ENCODE measurements at places on chromosomes 13 and 19. TPM values are rescaled to one million over a fixed set of nuclear protein-coding genes. Genes with fewer than 3 reads are reported as not detected.

Gene PVR
- total RNA-seq, result 8.6 TPM

DNA sequence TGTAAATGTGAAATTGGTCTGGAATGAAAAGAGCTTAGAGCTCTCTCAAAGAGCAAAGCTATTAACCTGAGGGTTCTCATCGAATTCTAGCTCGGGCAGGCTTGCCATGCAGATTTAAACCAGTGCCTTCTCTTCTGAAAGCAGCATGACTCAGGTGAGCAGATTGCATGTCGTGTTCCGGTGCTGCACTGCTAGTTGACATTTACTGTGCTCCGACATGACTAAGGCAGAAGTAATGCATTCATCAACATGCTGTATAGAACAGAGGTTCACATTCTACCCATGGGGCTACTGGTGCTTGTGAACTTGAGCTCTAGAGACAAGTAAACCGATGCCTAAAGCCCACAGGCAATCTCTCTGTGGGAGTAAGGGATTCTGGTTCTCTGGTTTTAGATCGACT, 947.7 kb downstream of the EFNB2 start:
- ATAC-seq, result no peak

Gene PGLYRP2
- 0.11 TPM for total RNA-seq

DNA sequence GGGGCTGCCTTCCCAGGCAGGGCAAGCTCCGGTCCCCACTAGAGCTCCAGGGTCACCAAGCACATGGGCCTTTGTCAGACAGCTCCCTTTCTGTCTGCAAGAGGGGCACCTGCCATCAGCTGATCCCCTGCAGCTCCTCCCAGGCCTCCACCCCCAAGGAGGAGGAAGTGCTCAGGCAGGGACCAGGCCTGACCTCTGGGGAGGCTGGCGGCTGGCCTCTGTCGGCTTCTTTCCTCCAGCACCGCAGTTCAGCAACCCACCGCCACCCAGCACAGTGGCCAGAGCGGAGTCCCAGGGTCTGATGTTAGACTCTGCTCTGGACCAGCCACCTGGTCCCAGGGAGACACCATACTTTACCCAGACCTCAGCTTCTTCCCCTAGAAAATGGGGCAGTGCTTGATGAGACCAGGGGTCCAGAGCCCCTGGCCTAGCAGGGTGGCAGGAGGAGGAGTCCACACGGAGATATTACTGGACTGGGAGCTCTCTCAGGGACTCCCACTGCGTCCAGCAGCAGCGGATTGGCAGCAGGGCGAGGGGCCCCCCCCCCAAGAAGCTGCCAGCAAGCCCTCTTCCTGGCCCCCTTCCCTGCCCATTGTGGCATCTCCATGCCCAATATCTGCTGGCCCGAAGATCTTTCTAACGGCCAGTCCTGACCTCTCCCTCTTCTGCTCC, 24.1 kb downstream of the NKPD1 start:
- no peak for ATAC-seq

Gene EID2B
- 2.8 TPM for total RNA-seq

Gene SKA3
- 29.5 TPM for total RNA-seq

- ATAC-seq, result no peak
These were observed 961.6 kb upstream of the MIR17HG start for GRCh38 chr13:90385781-90386489.

DNA sequence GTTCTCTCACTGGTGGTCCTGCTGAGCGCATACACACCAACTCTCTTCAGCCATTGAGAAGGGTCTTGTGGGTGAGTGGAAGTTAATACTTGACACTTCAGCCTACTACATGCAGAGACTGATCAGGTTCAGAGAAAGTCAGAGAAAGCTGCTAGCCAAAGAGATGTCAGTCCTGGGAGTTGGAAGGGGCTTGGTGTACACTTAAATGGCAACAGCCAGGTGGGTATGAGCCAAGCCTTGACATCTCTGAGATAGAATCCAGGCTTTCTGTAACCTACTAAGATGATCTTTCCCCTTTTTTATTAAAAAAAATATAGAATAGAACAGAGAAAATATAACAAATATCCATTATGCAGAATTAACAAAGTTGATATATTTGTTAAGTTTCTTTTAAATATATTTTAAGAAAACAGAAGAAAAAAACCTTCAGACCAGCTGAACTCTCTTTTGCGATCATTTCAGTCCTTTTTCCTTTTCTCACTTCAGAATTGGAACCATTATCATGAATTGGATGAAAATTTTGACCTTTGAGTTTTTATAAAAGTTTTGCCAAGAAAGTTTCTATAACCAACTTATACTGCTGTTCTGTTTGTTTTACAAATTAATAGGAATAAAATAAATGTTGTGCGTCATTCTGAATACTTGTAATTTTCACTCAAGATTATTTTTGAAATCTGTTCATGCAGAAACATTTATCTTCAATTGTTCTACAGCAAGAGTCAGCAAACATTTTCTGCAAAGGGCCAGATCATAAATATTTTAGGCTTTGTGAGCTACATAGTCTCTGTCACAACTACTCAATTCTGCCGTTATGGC, 153.0 kb downstream of the RFC3 start:
- ATAC-seq, result no peak

Gene PPFIA3
- 3.6 TPM for total RNA-seq

Gene ADGRE2
- 1.1 TPM for total RNA-seq

DNA sequence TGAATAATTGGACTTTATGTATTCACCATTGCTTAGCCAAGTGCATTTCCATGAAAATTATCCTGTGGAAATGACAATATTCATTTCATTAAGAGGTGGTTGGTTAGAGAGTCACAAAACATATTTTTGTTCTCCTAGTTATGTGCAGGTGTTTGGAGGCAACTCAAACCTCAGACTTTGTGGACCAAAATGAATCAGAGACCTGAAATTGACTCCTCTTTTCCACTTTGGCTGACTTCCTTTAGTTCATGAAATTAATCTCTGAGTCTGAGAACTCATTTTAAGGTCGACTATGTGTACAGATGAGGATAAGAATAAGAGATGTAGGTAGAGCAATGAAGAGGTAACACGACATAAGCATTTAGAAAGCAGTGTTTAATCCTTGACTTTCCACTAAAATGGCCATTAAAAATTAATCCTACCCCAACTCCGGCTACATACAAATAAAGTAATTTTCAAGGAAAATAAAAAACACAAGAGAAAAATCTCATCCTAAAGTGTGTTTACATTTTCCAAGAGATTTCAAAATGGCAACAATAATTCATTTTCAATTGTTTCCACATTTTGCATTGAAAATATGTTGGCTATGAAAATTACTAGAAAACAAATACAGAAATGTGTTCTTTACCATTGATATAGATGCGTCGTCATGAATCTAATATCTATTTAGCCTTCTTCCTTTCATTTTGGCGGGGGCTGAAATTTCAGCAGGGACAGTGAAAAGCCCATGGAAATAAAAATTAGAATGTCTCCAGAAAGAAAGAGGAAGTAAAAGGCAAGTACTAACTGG, 185.4 kb upstream of the CSNK1A1L start:
- no peak for ATAC-seq

GRCh38 chr13:26989261-26989956, 182.2 kb downstream of the USP12 start:
- no peak for ATAC-seq

Gene CAMSAP3
- total RNA-seq, result 0.37 TPM

Gene CTU1
- total RNA-seq, result 9.7 TPM

DNA sequence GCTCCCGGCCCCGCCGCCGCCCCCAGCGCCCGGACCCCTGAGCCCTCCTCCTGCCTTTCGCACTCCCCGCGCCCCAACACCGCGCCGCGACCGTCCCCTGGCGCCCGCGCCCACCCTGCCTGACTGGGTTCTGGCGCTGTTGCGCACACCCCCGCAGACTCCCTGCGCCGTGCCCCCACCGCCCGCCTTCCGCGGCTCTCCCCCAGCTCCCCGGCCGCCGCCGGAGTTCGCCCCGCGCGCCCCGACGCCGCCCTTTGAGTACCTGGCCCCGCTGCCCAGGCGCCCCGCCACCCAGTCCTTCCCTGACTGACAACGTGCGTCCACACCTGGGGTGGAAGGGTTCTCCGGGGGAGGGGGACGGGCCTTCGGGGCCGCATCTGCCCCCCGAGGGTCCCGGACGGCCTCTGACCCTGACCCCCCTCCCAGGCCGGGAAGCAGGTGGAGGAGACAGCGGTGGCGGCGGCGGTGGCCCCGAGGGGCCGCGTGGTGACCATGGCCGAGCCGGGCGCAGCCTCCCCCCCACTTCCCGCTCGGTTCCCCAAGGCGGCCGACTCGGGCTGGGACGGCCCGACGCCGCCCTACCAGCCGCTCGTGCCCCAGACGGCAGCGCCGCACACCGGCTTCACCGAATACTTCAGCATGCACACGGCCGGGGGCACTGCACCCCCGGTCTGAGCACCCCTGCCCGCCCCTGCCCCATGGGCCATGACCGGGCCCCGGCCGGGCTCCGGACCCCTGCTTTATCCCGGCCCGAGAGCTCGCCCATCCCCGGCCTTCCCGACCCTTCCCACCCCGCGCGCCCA, 1.4 kb upstream of the MEGF8 start:
- no peak for ATAC-seq

DNA sequence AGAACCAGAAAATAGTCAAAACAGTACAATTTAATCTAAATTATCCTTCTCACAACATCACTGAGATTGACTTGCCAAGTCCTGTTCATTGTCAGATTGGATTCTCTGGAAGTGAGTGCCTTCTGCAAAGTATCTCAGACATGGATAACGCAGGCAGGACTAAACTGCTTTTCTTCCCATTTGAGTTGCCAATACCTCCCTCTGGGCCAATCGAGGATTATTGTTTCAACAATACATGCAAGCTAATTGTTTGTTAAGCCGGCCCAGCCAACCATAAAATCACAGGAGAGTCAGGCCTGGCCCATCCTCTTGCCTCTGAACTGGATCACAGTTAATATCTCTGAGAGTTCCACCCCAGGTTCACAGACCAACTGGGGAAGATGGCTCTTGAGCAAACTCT, 240.0 kb downstream of the ENOX1 start:
- ATAC-seq, result no peak

Gene SLC25A41
- total RNA-seq, result not detected

DNA sequence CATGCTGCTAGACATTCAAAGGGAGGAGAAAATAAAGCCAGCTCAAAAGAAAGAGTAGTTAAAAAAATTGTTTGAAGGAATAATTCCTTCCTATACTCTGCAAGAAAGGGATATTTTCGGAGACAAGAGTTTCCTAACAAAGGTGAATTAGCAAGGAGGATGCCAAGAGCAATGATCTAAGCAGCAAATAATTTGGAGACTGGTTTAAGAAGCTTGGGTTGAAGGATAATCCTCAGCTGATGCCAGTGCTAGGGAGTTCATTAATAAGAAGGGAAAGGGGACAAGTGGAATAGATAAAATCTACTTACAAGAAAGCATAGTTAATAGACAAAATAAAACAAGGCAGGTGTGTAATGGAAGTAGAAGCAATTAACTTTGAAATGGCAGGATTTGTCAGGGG, 372.3 kb downstream of the NDFIP2 start:
- no peak for ATAC-seq

Gene KCNN1
- 0.50 TPM for total RNA-seq

Gene PRSS57
- not detected for total RNA-seq

Gene GZMM
- total RNA-seq, result 31.3 TPM

DNA sequence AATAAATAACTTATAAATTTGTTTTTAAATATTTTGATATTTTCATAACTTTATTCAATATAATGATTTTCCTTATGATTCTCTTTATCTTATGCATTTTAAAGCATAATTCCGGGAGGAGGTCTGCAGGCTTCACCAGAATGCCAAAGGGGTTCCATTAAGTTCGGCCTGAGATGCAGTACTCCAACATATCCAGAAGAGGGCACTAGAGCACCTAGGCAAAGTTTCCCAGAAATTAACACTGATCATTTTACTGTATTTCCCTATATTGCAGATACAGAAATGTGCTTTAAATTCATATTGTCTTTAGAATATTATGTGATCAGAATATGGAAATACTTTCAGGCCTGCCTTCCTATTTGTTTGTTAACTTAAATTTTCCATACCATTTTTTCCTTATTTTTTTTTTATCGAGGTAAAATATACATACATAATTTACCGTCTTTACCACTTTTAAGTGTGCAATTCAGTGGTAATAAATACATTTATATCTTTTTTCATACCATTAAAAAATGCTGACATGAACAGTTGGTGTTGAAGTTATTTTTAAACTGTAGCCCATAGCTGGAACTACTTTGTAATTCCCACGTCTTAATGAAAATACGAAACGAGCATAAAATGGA, 58.9 kb upstream of the TM9SF2 start:
- peak; percentile 52 for ATAC-seq

GRCh38 chr13:110044551-110045111, 258.2 kb upstream of the IRS2 start:
- no peak for ATAC-seq

- ATAC-seq, result no peak
These were observed 14.2 kb downstream of the KCNC3 start for GRCh38 chr19:50314724-50315708.

- peak; percentile 71 for ATAC-seq
These were observed 8.1 kb upstream of the SDHAF1 start for GRCh38 chr19:35986664-35987570.

DNA sequence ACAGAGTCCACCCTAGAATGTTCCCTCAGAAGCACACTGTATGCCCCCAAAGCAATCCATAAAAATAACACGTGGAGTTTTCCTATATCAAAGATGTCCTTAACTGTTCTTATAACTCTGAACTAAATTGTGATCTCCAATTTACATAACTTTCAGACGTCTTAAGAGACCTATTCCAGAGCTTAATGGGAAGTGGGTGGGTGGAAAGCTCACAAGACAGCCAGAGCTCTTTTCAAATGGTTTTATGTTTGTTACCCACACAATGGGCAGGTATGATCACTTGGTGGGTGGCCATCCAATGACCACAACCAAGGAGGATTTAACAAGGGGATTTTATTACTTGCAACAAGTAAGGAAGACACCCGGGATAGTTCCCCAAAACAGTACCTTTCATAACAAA, 81.7 kb downstream of the LRRC63 start:
- no peak for ATAC-seq

- peak; percentile 63 for ATAC-seq
These were observed 23.8 kb downstream of the GJA3 start for GRCh38 chr13:20136781-20137703.

DNA sequence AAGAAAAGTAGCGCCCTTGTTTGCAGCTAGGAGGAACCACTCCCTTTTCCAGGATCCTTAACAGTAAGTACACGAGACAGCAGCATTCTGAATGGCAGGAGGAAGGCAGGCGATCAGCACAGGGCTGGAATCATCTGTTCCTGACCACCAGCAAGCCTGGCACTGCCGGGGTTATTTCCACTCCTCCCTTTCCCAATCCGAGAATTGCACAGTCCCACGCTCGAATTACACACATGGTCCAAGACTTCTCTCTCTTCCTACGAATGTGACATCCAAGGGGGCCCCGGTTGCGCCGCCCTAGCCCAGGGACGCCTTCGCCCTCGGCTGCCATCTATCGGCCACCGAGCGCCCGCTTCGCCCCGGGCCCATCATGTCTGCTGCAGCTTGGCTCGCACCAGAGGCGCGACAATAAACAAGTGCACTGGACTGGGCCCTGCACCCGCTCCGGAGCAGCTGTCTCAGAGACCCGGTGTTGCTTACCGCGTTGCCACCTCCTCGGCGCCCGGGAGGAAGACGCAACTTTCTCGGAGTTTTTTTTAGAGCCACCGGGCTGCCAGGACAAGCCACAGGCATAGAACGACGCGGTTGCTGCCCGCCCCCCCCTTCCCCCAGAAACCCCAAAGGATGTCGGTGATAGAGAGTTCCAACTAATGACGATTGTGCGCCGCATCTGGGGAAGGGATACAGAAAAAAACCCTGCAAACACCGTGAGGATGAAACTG, at the start of gene SLITRK5:
Gene SLITRK5, plus strand, starts transcription at position 341 of the 722 bp plus-strand sequence. CDS start 4,018 bp downstream, outside the sequence.
- peak; percentile 92 for ATAC-seq

Data from activated T-helper 17 cell treated with anti-CD3 and anti-CD28 coated beads, Interleukin-2, amount 50 U/mL, for 72 hours (primary cell).